CD4-positive, alpha-beta T cell treated with Interleukin-6 for 4 hours (primary cell): ENCODE measurements at places on chromosomes 12 and 14.

- DNase-seq, result no peak
Observed at GRCh38 chr14:62301911-62302310, 539.7 kb downstream of the SNAPC1 start.

DNA sequence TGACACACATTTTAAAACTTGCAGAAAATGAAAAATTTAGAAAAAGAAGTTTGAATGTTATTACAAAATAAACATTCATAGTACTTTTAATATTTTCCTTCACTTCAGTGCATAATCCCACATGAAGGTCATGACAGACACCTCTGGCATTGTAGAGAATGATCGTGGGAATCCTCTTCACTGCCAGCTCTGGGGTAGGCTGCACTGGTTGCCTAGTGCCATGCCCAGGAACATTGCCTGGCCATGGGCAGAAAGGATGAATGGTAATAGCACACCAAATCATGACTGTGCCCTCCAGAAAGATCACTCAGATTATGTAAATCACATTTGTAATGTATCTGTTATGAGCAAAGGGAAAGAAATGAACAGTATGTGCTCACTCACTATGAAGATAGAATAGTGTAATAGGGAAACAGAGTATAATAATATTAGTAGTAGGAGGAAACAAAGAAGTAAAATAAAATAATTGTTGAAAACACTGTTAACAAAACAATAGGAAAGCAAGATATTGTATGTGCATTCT, 161.6 kb downstream of the PLCZ1 start:
- DNase-seq, result no peak

DNA sequence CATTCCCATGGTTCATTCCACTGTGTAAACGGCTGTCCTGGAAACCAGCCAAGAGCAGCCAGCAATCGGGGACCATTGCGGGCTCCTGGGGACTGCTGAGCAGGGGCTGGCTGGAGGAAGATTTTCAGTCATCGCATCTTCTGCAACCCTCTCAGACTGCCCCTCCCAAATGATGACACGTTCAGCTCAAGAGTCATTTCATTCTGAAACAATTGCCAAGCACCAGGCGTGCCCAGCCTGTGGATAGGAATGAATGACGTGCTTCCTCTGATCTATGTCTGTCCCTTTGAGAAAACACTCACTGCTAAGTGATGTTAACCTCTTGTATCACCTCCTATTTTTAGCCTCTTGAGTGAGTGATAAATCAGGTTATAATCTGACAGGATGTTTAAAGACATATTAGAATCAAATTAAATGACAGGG, 62.0 kb downstream of the NDUFA12 start:
- no peak for DNase-seq

GRCh38 chr14:95291859-95292542, 27.7 kb downstream of the CLMN start:
- peak; percentile 10 for DNase-seq

GRCh38 chr14:77238356-77238755, 32.6 kb downstream of the NGB start:
- no peak for DNase-seq

GRCh38 chr12:13654456-13654855, 326.9 kb downstream of the GRIN2B start:
- DNase-seq, result no peak

DNA sequence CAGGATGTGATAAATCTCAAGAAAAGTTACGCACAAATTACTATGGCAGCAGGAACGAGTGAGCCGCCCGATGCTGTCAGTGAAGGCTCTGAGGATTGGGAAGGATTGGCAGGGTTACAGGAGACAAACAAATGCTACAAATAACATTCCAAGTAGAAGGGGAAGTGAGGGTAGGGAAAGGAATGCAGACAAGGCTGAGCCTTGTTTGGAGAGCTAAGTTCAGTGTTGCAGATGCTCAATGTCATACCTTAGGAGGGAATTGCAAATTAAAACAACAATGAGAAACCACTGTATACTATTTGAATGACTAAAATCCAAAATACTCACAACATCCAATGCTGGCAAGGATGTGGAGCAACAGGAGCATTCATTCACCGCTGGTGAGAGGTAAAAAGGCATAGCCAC, 1.3 kb downstream of the CLEC9A start:
- no peak for DNase-seq

GRCh38 chr12:96397756-96398423, 2.3 kb downstream of the CDK17 start:
- DNase-seq, result no peak

DNA sequence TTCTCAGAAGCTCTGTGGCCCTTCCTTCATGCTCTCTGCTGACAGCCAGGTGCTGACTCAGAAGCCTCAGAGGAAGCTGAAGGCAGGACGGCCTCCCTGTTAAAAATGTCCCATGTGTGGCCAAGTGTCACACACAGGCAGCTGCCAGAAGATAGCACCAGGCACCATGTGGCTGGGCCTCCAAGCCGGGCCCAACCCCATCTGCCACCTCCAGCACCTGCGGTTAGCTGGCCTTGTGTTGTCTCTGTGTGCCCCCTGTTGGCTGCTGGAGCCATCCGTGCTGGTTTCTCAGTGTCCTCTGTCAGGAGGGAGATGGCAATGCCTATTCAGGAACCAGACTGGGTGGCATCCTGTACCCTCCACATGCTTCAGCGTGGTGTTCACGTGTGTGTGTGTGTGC, 63.2 kb downstream of the TSPAN11 start:
- no peak for DNase-seq
